T-helper 22 cell (primary cell): ENCODE measurements at places on chromosomes 16 and 17.

DNA sequence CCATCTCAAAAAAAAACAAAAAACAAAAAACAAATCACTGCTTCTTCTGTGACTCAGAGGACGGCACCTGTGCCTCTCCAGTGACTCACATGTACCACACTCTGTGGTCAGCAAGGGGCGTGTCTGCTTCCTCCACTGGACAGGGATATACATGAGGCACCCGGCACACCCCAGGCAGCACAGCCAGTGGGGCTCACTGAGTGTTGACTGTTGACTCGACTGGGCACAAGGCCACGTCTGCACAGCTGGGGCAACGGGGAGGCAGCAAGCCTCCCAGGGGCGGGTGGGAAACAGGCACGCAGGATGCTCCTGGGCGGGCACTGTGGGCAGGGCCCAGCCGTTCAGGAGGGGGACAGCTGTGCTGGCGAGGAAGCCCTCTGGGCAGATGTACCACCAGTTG lies 64.1 kb downstream of the TIMM22 start:
- DNase-seq: no peak

GRCh38 chr16:24858219-24859041 lies 12.7 kb downstream of the SLC5A11 start:
- no peak for DNase-seq

- DNase-seq: no peak
Measured at GRCh38 chr16:50183316-50183715, 30.2 kb downstream of the TENT4B start.

DNA sequence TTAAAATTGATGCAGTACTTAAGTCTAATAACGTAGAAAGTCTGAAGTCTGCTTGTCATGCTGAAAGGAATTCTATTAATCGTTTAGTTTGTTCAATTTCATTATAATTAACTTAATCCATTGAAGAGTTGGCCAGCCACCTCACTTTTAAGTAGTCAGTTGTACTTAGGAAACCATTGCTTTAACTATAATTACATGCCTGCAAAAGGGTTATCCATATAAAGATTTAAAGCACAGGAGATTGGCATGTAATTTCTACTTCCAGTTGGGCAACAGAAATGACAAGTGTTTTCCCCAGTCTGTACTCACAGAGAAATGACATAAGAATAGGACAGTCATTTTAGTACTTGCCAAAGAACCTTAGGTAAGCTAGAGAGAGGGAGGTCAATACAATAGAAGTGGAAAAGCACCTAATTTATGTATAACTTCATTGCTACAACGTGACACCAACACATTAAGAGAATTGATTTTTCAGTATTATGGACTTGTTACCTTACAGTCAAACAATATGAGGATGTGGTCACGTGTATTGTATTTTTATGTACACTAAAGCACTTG lies 3.7 kb upstream of the USP32 start:
- DNase-seq: no peak

- no peak for DNase-seq
Measured at GRCh38 chr17:77635176-77635575, 323.3 kb upstream of the TNRC6C start.
